Activated CD8-positive, alpha-beta T cell treated with anti-CD3 and anti-CD28 coated beads, Interleukin-2, amount 10 ng/mL, durations not matched to agents 7 days and 5 days (primary cell): ENCODE measurements at places on chromosomes 3 and 15.

DNA sequence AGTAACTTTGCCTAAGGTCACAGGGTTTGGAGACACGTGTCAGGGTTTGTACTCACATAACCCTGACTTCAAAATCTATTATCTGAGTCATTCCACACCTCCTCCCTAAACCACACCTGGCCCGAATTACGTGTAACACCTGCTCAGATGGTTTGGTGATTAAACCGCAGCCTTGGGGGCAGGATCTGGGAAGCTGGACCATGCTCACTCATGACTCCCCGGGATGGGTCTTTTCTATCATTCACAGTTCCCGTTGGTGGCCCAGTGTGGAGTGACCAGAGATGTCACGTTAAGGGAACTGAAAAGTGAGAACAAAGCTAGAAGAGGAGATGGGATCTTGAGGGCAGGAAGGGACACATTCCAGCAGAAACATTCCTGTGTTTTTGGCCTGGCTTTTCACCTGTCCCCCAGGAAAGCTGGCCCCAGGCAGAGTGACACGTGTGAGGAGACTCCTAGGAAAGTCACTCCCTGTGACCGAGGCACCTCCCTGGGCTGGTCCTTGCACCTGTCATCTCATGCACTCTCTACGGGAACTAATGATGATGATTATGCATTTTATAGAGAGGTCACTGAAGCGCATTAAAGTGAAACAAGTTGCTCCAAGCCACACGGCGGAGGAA is 75.4 kb upstream of the POMGNT2 start:
- DNase-seq = peak; percentile 59

DNA sequence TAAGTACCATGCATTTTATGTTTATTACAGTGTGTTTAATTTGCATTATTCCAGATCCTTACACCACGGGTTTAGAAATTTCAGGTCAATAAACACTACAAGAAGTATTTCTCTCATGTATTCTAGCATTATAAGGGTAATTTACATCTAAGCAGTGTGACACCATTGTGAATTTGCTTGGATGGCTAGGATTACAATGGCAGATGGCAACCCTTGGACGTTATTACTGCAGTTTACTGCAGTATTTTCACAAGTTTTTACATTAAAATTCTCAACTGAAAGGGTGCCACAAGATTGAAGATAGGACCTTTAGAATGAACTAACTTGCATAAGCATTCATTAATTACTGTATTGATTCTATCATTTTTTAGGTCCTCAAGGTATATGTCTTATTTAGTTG is 538.8 kb downstream of the NLGN1 start:
- no peak for DNase-seq

GRCh38 chr3:71421820-71422566 is 161.5 kb downstream of the FOXP1 start:
- peak; percentile 66 for DNase-seq

DNA sequence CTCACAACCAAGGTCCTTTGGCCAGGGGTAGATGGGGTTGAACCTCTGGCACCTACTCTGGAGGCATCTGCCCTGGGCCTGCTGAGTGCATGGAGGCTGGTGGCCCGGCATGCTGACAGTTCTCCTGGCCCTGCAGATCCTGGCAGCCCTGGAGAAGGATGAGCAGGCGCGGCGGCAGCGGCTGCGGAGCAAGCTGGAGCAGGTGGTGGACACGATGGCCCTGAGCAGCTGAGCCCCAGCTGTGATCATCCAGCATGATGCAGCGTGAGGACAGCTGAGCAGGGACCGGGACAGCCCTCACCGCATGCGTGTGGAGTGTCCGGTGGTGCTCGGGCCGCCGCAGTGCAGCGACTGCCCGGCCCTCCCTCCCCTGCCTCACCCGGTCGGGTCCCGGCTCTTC is 50.9 kb downstream of the PLXNA1 start:
- DNase-seq = no peak

DNA sequence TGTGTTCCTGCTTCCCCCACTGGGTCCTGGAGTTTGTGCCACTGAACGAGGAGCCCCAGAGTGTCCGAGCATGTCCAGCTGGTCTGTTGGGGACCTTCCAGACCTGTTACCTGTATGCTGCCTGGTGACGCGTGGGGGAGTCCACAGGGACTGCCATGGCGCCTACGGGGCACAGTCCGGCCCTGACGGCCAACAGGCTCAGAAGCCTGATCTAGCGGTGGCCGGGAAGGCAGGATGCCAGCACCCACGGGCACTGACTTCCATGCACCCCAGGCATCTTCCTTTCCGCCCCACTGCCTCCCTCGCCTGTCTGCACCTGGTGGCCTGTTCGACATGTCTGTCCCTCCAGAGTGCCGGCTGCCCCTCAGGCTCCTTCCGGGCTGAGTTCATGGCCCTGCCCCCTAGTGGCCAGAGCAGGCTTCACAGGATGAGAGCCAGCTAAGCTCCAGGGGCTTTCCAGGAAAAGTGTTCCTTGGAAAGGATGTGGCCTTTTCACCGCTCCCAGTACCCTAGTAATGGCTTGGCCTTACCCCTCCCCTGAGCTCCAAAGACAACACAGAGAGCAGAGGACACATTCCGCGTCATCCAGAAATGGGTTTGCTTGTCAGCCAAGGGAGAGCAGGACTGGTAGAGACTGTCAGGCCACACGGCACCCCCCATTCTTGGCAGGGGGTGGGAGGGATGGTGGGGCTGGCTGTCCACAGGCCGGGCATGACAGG is 35.7 kb downstream of the NGRN start:
- peak; percentile 70 for DNase-seq

- no peak for DNase-seq
Observed at GRCh38 chr3:148158210-148158609, 539.5 kb upstream of the AGTR1 start.

GRCh38 chr3:56989169-56989976 is 71.1 kb upstream of the SPATA12 start:
- no peak for DNase-seq

- no peak for DNase-seq
Observed at GRCh38 chr3:177465257-177465642, 268.0 kb upstream of the TBL1XR1 start.

- no peak for DNase-seq
Observed at GRCh38 chr3:128996726-128997125, 2.9 kb upstream of the CFAP92 start.

- no peak for DNase-seq
Observed at GRCh38 chr3:106685745-106686144, 691.5 kb upstream of the CCDC54 start.

DNA sequence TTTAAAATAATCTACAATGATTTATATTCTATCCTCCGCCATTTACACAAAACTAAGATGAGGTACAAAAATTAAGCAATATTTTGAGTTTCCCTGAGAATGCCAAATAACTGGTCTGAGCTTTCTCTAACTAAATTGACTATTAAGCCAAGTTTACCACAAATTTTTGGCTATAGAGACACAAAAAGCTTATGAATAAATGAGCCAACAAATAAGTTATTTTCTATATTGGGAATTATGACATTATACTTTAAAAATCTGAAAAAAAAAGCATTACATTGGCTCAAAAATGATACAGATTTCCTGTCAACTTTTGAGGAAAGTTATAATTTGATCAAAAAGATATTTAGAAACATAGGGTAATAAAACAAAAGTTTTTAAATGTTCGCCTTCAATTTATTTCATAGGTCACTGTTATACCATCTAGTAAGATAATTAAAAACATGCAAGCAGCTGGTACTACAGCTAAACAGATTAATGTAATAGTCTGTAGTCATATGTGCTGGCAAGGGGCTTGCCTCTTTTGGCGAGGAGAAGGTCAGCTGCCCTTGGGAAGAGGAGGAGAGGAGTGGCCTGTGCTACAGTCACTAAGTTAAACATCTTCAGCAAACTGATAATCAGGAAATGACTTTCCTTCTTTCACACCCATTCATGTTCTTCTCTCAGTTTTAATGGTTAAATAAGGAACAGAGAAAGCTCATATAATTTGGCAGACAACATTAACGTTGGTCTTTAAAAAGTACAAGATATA is 318.5 kb downstream of the TBC1D5 start:
- no peak for DNase-seq

DNA sequence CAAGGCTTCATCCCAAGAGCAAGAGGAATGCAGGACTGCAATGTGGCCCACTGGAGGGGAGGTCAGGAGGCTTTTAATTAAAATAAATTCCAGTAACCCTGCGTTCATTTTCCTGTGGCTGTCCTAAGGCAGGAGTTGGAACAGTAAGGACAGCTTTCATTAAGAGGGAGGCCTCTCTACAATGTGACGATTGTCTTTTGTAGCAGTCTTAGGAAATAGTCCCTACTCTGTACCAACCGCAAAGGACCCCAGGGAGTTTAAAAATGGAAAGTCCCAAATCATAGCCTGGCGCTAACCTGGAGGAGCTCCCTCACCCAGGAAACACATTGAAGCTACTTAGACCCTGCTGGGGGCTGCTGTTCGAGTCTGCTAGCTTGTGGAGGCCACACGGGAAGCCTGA is 62.8 kb downstream of the SYNM start:
- no peak for DNase-seq

DNA sequence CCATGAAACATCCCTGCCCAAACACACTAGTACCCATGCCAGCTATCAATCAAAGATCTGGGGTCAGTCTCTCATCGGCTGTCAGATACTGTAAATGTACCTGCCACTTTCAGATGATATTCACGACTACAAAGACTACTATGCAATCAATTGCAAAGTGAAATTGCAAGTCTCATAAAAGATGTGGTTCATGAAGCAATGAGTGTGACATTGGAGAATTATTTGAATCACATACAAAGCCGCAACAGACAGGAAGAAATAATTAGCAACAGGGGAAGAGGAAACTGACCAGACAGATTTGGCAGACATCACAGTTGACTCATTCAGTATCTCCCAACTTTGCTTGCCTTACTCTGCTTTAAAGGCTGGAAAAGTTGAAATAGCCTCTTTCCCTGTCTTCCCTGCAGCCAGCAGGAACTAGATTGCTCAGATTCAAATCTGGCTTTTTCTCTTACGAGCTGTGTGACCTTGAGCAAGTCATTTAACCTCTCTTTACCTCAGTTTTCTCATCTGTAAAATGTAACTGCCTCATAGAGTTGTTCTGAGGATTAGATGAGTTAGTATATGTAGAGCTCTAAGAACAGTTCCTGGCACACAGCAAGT is 95.7 kb upstream of the C3orf80 start:
- no peak for DNase-seq

GRCh38 chr3:171842864-171843518 is at the start of gene TMEM212:
TSS of gene TMEM212 (plus strand) at chr3:171843349. CDS start at chr3:171843384, 35 bp downstream.
- DNase-seq = no peak

DNA sequence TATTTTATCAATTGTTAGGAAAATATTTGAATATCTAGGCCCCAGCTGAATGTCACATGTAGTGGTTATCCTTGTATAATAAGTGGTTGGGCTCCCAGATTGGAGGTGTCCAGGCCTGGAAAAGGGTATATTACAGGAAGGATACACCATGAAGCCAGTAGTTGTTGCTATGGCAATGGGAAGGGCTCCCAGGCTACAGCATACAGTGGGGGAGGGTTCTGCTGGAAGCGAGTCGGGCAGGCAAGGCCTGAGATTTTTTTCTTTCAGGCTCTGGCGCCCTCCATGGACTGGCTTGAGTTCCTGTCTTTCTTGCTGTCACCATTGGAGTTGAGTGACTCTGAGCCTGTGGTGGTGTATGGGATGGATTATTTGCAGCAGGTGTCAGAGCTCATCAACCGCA is 8.9 kb downstream of the ECE2 start:
- peak; percentile 43 for DNase-seq

GRCh38 chr3:194691481-194692283 is 6.0 kb downstream of the FAM43A start:
- no peak for DNase-seq

- DNase-seq = no peak
Observed at GRCh38 chr15:88912500-88912921, 668 bp downstream of the MFGE8 start.

DNA sequence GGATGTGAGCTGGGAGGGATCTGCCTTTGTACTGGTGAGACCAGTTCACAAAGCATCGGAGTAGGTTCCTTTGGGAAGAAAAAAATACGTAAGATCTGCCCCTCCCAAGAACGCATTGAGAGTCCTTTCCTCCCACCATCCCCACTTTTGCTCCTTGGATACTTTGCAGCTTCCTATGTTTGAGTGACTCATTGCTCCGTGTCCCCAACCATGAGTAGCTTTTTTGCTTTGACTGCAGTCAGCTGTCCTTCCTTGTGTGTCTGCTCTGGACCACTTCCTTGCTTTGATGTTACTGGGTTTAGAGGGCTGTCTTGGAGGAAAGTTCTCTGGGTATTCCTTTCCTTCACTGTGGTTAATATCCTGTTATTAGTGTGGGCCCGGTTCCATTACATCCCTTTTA is 43.2 kb upstream of the PTPN23 start:
- DNase-seq = no peak

DNA sequence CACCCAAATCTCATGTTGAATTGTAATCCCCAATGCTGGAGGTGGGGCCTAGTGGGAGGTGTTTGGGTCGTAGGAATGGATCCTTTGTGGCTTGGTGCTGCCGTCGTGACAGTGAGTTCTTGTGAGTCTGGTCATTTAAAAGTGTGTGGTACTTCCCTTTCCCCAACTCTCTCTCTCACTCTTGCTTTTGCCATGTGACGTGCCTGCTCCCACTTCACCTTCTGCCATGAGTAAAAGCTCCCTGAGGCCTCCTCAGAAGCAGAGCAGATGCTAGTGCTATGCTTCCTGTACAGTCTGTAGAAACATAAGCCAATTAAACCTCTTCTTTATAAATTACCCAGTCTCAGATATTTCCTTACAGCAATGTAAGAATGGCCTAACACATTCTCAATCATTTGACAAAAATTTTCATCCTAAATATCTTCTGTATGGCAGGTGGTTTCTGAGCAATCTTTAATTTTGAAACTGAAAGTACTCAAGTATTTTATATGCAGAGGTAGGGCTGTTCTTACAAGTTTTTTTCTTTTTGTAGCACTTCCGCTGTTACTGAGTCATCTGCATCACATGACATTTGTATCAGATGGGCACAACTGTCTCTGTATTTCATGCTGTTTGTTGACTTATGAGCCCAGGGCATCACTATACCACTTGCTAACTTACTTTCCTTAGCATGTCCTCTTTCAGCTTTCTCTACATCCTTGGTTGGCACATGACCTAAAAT is 8.8 kb downstream of the RPL39L start:
- DNase-seq = peak; percentile 64

GRCh38 chr15:60914360-60914759 is 314.7 kb downstream of the RORA start:
- DNase-seq = no peak

GRCh38 chr3:127152684-127153505 is 40.0 kb upstream of the PRR23E start:
- DNase-seq = no peak

- DNase-seq = peak; percentile 38
Observed at GRCh38 chr3:177195242-177195991, 1.9 kb downstream of the TBL1XR1 start.
